ENCODE measurements at places on chromosomes 6 and 20.

DNA sequence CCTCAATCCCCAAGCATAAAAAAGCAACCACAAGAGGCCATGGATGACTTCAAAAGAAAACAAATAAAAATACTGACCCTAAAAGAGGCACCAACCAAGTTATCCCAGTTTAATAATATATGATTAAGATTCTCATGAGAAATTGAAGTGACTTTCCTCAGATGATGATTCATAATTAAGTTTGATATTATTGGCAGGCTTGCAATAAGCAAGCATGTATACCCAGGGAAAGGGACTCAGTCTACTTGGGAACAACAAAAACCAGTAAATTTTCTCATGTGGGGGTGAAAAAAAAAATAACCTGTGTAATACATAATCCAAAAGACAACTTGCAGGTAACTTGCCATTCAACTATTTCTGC is 19.6 kb downstream of the JAG1 start:
- DNase-seq: no peak

GRCh38 chr6:132465530-132466485 is 47.1 kb downstream of the STX7 start:
- no peak for DNase-seq

DNA sequence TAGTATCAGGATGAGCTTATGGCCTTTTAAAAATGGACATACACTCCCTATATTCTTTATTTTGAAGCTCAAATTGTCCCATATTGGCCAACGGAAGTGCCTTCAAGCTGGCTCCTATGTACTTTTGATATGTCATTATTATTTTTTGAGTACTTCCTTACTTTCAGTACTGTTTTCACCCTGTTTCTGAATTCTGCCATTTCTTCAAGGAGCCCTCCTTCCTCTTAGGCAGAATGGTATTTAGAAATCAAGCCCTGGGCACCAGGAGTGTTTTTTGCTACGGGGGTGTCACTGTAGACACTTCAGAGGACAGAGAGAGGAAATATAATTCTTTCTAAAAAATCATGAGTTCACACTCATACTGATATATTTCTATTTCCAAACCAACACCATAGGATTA is 5.5 kb upstream of the MYLK4 start:
- no peak for DNase-seq

- no peak for DNase-seq
Measured at GRCh38 chr6:71287038-71287437, 1.6 kb upstream of the OGFRL1 start.

DNA sequence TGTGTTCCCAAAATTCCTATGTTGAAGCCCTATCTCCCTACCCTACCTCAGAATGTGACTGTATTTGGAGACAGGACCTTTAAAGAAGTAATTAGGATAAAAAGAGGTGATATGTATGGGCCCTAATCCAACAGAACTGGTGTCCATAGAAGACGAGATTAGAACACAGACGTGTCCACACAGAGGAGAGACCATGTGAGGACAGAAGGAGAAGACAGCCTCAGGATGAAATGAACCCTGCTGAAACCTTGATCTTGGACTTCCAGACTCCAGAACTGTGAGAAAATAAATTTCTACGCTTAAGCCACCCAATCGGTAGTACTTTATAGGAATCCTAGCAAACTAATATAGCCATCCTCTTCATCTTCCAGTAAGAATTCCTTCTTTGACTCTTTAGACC is 35.7 kb downstream of the TRAF3IP2 start:
- no peak for DNase-seq

- DNase-seq: no peak
Measured at GRCh38 chr20:19625426-19625825, 132.6 kb upstream of the RIN2 start.

GRCh38 chr20:57008217-57008616 is 258.2 kb downstream of the BMP7 start:
- no peak for DNase-seq

- DNase-seq: no peak
Measured at GRCh38 chr6:5869261-5869660, 137.5 kb downstream of the NRN1 start.

GRCh38 chr6:8079126-8079525 is 14.9 kb upstream of the BLOC1S5 start:
- no peak for DNase-seq

DNA sequence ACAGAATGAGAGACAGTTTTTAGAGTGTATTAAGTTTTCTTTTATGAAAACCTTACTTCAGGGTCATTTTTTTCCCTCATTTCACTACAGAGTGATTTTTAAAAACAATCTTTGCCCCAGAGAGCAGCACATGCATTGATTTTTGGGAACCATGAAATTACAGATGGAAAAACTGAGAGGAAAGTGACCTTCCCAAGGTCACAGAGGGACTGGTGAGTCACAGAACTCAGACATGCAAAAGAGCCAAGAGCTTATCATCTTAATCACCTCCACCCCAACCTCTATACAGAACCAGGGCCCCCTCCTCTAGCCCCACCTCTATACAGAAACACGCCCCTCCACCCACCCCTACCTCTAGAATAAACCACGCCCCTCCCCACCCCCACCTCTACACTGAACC is 10.7 kb downstream of the PXMP4 start:
- DNase-seq: no peak

GRCh38 chr6:7541175-7542064 is at the start of gene DSP:
Gene DSP (plus strand): TSS chr6:7541671. CDS start chr6:7541916, 245 bp downstream.
- DNase-seq: peak; percentile 84

- no peak for DNase-seq
Measured at GRCh38 chr20:35503281-35503680, 26.2 kb downstream of the C20orf173 start.

DNA sequence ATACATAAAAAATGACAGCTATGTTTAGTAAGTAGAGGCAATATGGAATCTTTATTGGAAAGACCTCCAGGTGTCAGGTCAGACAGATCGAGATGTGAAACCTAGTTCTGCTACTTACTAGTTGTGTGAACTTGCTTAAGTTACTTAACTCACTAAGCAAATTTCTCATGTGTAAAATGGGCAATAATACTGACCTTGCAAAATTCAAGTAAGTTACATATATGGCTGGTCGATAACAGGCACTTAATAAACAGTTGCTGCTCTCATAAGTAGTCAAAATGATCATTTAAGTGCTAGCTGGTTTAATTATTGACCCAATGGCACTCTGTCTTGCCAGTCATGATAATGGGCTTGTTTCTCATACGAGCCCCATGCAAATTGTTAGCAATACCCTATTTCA is 46.0 kb downstream of the VGLL2 start:
- no peak for DNase-seq

GRCh38 chr6:142692942-142693341 is 252.0 kb downstream of the HIVEP2 start:
- peak; percentile 44 for DNase-seq

DNA sequence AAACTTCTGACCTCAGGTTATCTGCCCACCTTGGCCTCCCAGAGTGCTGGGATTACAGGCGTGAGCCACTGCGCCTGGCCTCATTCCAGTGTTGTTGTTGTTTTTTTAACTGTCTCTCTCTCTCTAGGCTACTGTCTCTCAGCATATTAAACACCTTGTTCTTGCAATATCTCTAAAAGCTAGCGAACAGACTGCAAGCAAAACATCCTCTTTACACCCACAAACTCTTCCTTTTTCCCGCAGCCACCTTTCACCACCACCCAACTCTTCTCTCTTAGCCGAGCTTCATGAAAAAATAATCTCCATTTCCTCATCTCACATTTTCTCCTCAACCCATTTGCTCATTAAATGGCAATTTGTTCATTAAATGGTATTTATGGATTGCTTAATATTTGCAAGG is 45.5 kb downstream of the SGK1 start:
- no peak for DNase-seq

DNA sequence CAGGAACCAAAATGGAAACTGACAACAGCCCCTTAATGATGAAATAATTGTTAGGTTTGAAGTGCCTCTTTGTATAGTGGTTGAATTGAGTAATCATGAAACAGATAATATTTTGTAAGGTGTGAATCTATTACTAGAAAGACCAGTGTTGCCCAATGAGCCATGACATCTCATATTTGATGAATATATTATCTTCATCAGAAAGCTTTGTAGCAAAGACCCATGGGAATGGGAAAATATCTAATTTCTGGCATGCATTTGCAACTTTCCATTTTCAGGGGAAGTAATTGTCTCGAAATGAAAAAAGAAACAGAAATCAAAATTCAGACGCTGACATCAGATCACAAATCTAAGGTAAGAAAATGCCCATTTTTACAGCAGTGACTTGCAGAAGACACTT is 57.3 kb upstream of the LAMP5 start:
- DNase-seq: no peak

DNA sequence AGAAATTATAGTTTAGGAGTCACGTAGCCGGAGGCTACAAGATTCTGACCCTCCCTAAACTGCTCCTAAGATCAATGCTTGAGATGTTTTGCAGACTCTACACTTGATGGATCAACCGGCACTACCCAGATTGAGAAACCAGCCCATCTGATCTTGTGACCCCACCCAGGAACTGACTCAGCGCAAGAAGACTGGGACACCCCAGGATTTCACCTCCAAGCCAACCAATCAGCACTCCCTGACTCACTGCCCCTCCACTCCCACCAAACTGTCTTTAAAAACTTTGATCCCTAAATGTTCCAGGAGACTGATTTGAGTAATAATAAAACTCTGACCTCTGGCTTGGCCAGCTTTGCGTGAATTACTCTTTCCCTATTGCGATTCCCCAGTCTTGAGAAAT is 99.8 kb downstream of the OPRM1 start:
- no peak for DNase-seq

- DNase-seq: no peak
Measured at GRCh38 chr6:139109558-139109957, 25.3 kb upstream of the HECA start.

GRCh38 chr6:93849857-93850256 is 430.5 kb upstream of the EPHA7 start:
- DNase-seq: no peak

GRCh38 chr6:127402890-127403617 is 56.1 kb downstream of the KIAA0408 start:
- no peak for DNase-seq

- no peak for DNase-seq
Measured at GRCh38 chr20:31936420-31936819, 15.4 kb downstream of the PDRG1 start.

GRCh38 chr6:13375360-13375878 is 47.1 kb upstream of the TBC1D7 start:
- DNase-seq: no peak

DNA sequence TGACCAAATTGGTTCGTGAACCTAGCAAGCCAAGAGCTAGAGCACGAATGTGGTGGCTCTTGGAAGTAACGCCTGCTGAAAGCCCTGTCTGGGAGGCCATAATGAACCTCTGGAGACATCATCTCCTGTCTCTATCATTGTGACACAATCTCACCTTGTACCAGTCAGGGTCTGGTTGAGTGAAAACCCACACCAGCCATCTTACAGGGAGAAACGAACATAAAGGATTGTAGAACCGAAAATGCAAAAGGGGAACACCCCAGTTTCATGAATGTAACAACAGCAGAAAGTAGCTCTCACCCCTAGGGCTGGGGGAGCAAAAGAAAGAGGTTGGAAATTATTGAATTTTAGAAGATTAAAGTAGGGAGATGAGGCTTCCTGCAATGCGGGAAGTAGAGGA is 50.9 kb upstream of the TAB2 start:
- DNase-seq: no peak

- no peak for DNase-seq
Measured at GRCh38 chr6:88992741-88993552, 29.5 kb upstream of the RNGTT start.

DNA sequence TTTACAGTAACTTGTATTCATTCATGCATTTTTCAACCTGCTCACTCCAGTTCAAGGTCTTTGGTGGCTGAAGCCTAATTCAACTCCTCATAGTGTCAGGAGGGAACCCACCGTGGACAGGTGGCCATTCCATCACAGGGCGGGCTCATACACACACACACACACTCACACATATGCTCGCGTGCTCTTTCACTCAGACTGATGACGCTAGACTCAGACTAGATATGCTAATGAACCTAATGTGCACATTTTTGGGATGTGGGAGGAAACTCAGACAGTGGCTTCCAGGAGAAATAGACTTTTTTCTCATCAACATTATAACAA is 56.7 kb downstream of the TRIM27 start:
- no peak for DNase-seq

DNA sequence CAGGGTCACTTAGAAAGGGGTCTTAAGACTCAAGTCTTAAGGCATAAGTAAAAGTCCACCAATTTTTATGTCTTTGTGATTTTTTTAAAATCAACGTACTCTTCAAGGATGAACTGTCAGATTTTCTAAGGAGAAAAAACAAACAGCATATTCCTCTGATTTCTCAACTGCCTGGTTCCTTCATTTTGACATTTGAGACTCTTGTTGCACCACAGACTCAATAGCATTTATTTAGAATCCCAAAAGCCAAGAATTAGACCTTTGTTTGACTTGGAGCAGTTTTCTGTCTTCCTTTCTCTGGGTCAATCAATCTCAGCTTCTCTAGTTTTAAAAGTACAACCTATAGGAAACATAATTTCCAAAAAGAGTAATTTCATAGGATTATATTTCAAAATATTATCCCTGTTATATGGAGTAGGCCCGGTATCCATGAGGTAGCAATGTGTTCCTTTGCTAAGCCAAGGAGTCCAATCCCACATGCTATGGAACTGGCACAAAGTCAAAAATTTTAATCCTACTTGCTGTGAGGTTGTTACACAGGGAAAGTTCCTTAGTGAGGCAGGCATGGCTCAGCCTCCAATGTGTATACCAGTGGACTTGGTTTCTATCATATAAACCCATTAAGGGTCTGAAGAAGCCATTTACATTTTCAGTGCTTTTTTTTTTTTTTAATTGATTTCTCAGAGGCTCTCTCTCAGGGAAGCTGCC is 405.7 kb downstream of the KIF16B start:
- DNase-seq: no peak

- no peak for DNase-seq
Measured at GRCh38 chr20:17501701-17502100, 29.5 kb downstream of the BFSP1 start.

DNA sequence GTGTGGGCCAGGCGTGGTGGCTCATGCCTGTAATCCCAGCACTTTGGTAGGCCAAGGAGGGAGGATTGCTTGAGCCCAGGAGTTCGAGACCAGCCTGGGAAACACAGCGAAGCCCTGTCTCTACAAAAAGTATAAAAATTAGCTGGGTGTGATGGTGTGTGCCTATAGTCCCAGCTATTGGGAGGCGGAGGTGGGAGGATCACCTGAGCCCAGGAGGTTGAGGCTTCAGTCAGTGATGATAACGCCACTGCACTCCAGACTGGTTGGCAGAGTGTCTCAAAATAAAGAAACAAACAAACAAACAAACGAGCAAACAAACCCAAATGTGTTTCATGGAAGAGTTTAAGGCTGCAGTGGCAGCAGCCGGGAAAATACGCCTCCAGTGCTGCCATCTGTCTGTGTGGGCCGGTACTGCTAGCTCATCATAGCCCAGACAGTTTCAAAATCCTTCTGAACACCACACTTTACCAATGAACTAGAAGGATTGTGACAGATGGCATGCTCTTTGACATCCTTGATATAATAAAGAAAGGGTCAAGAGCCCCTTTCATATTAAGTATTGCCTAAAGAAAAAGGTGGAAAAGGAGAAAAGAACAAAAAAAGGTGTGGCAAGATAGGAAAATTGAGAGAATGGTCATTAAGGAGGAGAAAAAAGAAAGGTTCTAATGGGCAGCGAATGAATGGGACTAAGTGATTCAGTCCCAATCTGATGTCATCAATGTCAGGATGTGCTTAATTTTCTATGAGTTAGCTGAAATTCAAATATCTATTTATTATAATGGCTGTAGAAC is 298.6 kb downstream of the SYNE1 start:
- no peak for DNase-seq
